ENCODE measurements at places on chromosomes 5 and 9. TPM values are rescaled to one million over a fixed set of nuclear protein-coding genes. Genes with fewer than 3 reads are reported as not detected.

GRCh38 chr5:166679331-166679730 is 1612.1 kb upstream of the WWC1 start:
- no peaks in the 10 kb centered on the region for H3K36me3 ChIP-seq
- no peak for DNase-seq
- no peaks in the 10 kb centered on the region for H3K4me1 ChIP-seq

DNA sequence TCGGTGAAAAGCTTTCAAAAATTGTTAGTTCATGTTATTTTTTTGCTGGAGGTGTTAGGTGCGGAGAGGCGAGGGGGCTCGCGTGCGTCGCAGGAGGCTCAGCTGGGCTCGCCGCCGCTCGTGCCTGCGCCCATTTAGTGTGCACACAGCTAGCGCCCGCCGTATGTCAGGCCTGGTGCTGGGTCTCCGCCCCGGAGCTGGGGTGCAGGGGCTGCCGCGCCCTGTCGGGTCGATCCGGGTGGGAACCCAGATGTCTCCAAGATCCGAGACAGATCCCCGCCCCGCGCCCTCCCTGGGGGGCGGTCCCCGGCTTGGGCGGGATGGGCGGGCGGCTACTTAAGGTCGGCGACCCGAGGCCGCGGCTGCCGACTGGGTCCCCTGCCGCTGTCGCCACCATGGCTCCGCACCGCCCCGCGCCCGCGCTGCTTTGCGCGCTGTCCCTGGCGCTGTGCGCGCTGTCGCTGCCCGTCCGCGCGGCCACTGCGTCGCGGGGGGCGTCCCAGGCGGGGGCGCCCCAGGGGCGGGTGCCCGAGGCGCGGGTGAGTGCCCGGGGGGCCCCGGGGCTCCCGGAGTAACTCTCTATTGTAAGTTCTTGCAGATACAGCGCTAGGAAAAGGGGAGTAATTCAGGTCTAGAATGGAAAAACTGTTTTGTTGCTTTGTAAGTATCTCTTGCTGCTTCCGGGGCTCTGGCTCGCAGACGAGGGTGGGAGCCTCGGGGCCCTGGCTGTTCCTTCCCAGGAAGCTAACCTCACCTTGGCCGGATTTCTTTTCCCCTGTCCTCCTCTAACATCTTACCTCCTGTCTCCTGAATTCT is 31.7 kb downstream of the GSN start:
- DNase-seq, result no peak
- H3K4me3 ChIP-seq, result no peak overlapping the region

DNA sequence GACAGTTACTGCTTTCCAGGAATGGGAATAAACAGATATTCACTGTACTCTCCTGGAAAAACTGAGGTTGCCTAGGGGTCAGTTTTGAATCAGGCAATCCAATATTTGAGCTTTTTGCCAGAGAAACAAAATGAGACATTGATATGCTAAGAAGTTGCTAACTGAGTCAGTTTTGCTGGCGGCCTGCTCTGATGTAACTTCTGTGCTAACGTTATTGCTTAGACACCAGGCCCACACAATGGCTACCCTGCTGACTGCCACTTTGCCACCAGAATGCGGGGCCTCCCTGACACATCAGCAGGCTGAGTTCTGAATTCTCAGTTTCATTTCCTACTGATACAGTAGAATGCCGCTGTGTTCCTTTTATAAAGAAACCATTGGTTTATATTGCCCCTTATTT is 18.2 kb upstream of the ZNF618 start:
- H3K36me3 ChIP-seq, result no peaks in the 10 kb centered on the region
- no peak for DNase-seq
- no peak overlapping the region for H3K27ac ChIP-seq
- no peaks in the 10 kb centered on the region for H3K27me3 ChIP-seq
- H3K4me3 ChIP-seq, result no peak overlapping the region
- no peaks in the 10 kb centered on the region for H3K4me1 ChIP-seq

DNA sequence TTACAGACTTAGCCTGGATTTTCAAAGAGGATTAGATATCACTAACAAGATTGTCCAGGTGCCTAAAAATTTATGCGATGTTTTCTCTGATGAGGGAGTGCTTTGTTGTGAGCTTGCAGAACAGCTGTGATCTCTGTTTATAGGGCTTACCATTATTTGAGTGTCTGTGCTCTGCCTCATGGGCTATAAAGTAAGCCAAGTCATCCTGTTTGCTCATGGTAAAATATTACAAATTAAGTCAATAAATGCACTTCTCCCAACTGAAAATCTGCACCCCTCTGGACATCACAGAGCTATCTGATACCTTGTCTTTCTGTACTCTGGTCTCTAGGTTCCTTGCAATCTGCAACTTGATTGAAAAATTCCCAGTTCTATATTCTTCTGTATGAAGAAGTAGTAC is 293.4 kb upstream of the ACTBL2 start:
- H3K27me3 ChIP-seq, result no peaks in the 10 kb centered on the region
- H3K27ac ChIP-seq, result no peak overlapping the region
- no peaks in the 10 kb centered on the region for H3K36me3 ChIP-seq
- no peak overlapping the region for H3K4me3 ChIP-seq
- peaks cover 34% of the 10 kb centered on the region for H3K4me1 ChIP-seq

- H3K27ac ChIP-seq, result no peak overlapping the region
- H3K36me3 ChIP-seq, result no peaks in the 10 kb centered on the region
- DNase-seq, result no peak
- no peak overlapping the region for H3K4me3 ChIP-seq
- H3K4me1 ChIP-seq, result no peaks in the 10 kb centered on the region
Measured at GRCh38 chr9:131833906-131834305, 94.0 kb upstream of the RAPGEF1 start.

DNA sequence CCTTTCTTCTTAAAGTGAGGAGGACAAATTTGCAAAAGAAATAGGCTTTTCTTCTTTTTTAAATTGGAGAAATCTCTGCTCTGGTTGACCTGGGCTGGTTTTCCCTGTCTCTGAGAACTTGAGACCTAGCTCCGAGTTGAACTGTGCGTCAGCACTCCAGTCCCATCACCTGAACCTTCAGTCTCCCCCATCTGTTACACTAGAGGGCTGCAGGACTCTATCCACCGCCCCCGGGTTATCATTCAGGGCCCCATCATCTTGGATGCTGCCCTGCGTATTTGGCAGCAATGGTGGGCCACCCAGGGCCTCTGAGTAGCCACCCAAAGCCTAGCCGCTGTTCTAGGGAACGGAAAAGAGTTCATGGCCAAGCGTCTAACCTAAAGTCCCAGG is 2.5 kb downstream of the FOXE1 start:
- 0 out of 2 replicates have a peak, but pooled peaks cover 3% of the 10 kb centered on the region for H3K36me3 ChIP-seq
- no peak overlapping the region for H3K27ac ChIP-seq
- peaks cover 19% of the 10 kb centered on the region for H3K4me1 ChIP-seq
- H3K27me3 ChIP-seq, result no peaks in the 10 kb centered on the region
- DNase-seq, result no peak

- peak overlapping the region; percentile 38 for H3K4me3 ChIP-seq
- H3K27me3 ChIP-seq, result no peaks in the 10 kb centered on the region
- H3K27ac ChIP-seq, result peak overlapping the region; percentile 24
- H3K4me1 ChIP-seq, result no peaks in the 10 kb centered on the region
Measured at GRCh38 chr9:31848505-31849285, 535.7 kb upstream of the ACO1 start.

- H3K27ac ChIP-seq, result peak overlapping the region; percentile 66
- no peak overlapping the region for H3K4me3 ChIP-seq
- H3K36me3 ChIP-seq, result no peaks in the 10 kb centered on the region
Measured at GRCh38 chr5:4571248-4571948, 568.7 kb upstream of the ADAMTS16 start.

GRCh38 chr5:136686192-136686872 is 321.0 kb upstream of the TRPC7 start:
- no peaks in the 10 kb centered on the region for H3K27me3 ChIP-seq
- DNase-seq, result no peak
- no peaks in the 10 kb centered on the region for H3K36me3 ChIP-seq
- H3K27ac ChIP-seq, result no peak overlapping the region
- no peaks in the 10 kb centered on the region for H3K4me1 ChIP-seq

DNA sequence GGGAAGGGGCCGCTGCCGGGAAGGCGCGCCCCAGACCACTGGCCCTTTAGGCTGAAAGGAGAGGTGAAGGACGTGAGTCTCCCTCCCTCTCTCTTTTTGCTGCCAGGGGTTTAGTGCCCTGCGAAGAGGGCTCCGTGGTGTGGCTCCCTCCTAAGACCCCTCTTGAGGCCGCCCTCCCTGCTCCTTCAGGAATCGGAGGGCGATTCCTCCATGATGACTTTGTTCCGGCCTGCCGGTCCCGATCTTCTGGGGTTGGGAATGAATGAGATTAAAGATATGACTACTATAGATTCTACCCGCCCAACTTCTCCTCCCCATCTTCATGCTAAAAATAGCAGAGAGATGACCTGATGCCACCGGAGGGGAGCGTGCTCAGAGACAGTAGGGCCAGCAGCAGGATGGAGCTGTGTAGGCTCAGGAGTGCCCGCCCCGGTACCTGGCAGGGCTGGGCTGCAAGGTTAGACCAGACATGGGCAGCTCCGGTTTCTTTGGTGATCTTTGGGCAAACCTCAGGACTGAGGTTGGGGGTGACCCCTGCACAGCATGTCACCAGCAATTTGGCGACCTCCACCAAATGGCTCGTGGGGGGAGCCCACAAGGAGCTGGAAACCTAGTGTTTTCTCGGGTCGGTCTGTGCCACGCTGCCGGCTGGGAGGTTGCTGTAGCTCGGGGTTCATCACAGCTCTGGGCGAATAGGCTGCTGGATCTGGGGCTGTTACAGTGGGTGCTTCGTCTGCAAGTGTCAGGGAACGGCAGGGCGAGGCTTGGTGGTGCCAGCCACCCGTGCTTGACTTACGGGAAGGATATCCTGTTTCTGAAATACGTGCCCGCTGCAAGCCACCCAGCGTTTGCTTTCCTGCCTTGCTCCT is 1.7 kb downstream of the OLFM1 start:
- H3K4me3 ChIP-seq, result peak overlapping the region; percentile 47
- peaks cover 31% of the 10 kb centered on the region for H3K27me3 ChIP-seq
- 0 out of 2 replicates have a peak, but pooled peaks cover 4% of the 10 kb centered on the region for H3K36me3 ChIP-seq
- H3K4me1 ChIP-seq, result peaks cover 30% of the 10 kb centered on the region
- H3K27ac ChIP-seq, result no peak overlapping the region

GRCh38 chr5:142091012-142091411 is 17.6 kb upstream of the NDFIP1 start:
- no peak overlapping the region for H3K27ac ChIP-seq
- no peak overlapping the region for H3K4me3 ChIP-seq
- H3K27me3 ChIP-seq, result no peaks in the 10 kb centered on the region
- no peak for DNase-seq
- no peaks in the 10 kb centered on the region for H3K36me3 ChIP-seq

- peaks cover 33% of the 10 kb centered on the region for H3K4me1 ChIP-seq
- no peak overlapping the region for H3K4me3 ChIP-seq
- peaks cover 63% of the 10 kb centered on the region for H3K36me3 ChIP-seq
- H3K27ac ChIP-seq, result no peak overlapping the region
Measured at GRCh38 chr5:177479774-177480173, 6.3 kb upstream of the DBN1 start.

GRCh38 chr5:169416583-169417196 is 115.8 kb upstream of the SLIT3 start:
- H3K27ac ChIP-seq, result peak overlapping the region; percentile 2
- no peaks in the 10 kb centered on the region for H3K27me3 ChIP-seq
- peaks cover 44% of the 10 kb centered on the region for H3K4me1 ChIP-seq
- DNase-seq, result peak; percentile 85
- H3K36me3 ChIP-seq, result no peaks in the 10 kb centered on the region

DNA sequence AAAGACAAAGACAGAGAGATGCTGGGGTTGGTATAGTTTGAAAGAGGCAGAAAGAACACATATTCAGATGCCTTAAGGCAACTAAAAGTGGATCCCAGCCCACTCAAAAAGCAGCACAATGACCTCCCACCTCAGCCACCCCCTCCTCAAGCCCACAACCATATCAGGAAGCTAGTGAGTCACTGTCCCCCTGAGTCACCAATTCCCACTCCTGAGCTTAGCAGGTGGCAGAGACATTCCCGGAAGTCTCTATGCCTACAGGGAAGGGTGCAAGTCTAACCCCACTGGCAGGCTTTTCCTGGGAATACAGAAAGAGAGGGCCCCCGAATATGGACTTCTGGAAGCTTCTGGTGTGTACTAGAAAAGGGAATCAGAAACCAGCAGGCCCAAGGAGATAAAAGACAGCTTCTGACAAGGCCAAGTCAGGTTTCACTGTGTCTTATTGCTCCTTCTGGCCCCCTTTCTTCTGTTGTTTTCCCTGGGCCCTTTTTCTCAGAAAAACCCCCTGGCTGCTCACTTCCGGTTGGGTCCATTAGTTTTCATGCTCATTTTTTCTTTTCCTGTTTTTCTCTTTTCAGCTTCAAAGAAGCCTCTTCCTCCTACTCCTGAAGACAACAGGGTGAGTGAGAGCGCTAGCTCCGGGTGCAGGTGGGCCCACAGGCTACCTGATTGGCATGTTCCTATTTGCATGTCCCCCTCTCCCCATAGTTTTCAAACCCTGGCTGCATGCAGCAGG is 36.8 kb downstream of the ITK start:
- DNase-seq, result no peak
- no peaks in the 10 kb centered on the region for H3K4me1 ChIP-seq
- no peaks in the 10 kb centered on the region for H3K36me3 ChIP-seq
- no peak overlapping the region for H3K4me3 ChIP-seq

DNA sequence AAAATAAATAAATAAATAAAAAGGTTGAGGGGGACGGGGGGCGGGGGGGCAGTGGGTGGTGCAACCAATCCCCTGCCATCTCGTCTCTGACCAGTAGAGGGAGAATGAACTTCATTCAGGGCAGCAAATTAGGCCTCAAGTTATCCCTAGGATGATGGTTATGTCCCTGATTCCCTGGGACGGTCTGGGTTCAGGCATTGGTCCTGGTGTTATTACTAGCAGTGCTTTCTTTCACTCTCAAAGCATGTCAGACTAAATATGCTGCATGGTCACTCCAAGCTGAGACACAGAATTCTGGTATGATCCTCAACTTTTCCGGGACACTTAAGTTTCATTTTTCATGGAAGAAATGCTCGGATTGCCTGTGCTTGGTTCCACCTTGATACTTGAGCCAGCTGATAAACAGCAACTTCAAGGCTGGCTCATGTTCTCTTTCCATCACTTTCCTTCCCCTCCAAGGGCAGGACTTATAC is 59.4 kb downstream of the DAP start:
- H3K27ac ChIP-seq, result peak overlapping the region; percentile 71
- peaks cover 52% of the 10 kb centered on the region for H3K4me1 ChIP-seq
- no peaks in the 10 kb centered on the region for H3K27me3 ChIP-seq
- H3K36me3 ChIP-seq, result peaks cover 47% of the 10 kb centered on the region
- peak; percentile 64 for DNase-seq

DNA sequence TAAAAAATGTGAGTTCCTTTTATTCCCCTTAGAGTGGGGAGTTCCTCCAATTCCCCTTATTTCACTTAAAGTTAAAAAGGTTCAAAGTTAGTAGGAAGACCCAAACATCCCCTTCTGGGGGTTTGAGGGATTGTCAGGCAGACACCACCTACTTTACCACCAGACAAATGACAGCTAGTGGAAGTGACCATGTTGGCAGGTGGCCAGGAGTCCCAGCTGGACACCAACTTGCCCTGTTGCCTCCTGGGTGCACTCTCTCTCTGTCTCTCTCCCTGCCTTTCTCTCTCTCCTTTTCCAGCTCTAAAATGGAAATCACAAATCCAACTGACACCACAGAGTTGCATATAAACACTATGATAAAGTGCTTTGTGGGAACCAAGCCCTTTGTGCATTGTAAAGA is 307.7 kb upstream of the TLE4 start:
- H3K36me3 ChIP-seq, result no peaks in the 10 kb centered on the region
- H3K27me3 ChIP-seq, result no peaks in the 10 kb centered on the region
- H3K4me3 ChIP-seq, result no peak overlapping the region
- no peak overlapping the region for H3K27ac ChIP-seq
- no peaks in the 10 kb centered on the region for H3K4me1 ChIP-seq

Gene DNAI1
- not detected for total RNA-seq

Gene ADRA1B
- total RNA-seq, result 2.8 TPM

Gene MYO10
- total RNA-seq, result 38.8 TPM

Gene CDKN2B-AS1
- total RNA-seq, result 2.6 TPM

Gene MRPL41
- total RNA-seq, result 119 TPM

Gene C5orf52
- not detected for total RNA-seq

Gene SPIN1
- total RNA-seq, result 91.1 TPM

Gene UIMC1
- total RNA-seq, result 24.4 TPM

Gene MCCC2
- total RNA-seq, result 36.0 TPM

Gene CSF1R
- total RNA-seq, result 1.2 TPM

Gene PCDHA1
- total RNA-seq, result not detected

Gene SV2C
- not detected for total RNA-seq

Gene ZDHHC21
- 5.0 TPM for total RNA-seq

Gene PCDHA13
- total RNA-seq, result not detected
